GM23338 (cell line): ENCODE measurements at places on chromosomes 2 and 18. TPM values are rescaled to one million over a fixed set of nuclear protein-coding genes. Genes with fewer than 3 reads are reported as not detected.

- H3K27ac ChIP-seq = no peak overlapping the region
- no peak overlapping the region for H3K4me3 ChIP-seq
- H3K36me3 ChIP-seq = no peaks in the 10 kb centered on the region
- no peaks in the 10 kb centered on the region for H3K4me1 ChIP-seq
- no peaks in the 10 kb centered on the region for H3K27me3 ChIP-seq
These were observed 156.1 kb downstream of the ANTXR1 start for GRCh38 chr2:69168950-69169654.

GRCh38 chr2:163213661-163214081 is 375.1 kb upstream of the KCNH7 start:
- H3K36me3 ChIP-seq = no peaks in the 10 kb centered on the region
- H3K27me3 ChIP-seq = no peaks in the 10 kb centered on the region
- no peak overlapping the region for H3K27ac ChIP-seq
- DNase-seq = no peak
- no peak overlapping the region for H3K4me3 ChIP-seq

- H3K4me1 ChIP-seq = no peaks in the 10 kb centered on the region
- H3K27ac ChIP-seq = no peak overlapping the region
- DNase-seq = no peak
- no peaks in the 10 kb centered on the region for H3K36me3 ChIP-seq
These were observed 19.2 kb upstream of the TANK start for GRCh38 chr2:161141033-161141432.

- no peaks in the 10 kb centered on the region for H3K36me3 ChIP-seq
- no peak overlapping the region for H3K27ac ChIP-seq
These were observed 172.0 kb upstream of the SPOPL start for GRCh38 chr2:138329591-138329990.

DNA sequence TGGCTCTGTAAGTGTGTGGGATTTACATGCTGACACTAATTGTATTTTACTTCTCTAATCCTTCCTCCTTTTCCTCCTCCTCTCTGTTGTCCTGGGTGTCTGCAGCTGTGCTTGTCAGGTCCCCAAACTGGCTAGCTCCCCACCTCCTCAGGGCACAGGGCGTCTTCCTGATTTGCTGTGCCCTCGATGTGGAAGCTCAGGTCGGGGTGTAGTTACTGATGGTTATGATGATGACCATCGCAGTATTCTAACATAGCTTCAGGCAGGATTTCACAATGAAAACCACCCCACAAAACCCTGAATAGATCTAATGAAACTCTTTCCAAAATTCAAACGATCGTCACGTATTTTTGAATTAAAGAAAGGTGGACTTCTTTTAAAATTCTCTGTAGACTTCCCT is 428.4 kb downstream of the TGIF1 start:
- H3K27ac ChIP-seq = no peak overlapping the region
- no peak overlapping the region for H3K4me3 ChIP-seq
- H3K36me3 ChIP-seq = no peaks in the 10 kb centered on the region
- H3K4me1 ChIP-seq = peaks cover 10% of the 10 kb centered on the region; the same call in 1 of the 2 replicates

- H3K27me3 ChIP-seq = no peaks in the 10 kb centered on the region
- no peak overlapping the region for H3K4me3 ChIP-seq
- H3K36me3 ChIP-seq = peaks cover 4% of the 10 kb centered on the region
- H3K4me1 ChIP-seq = peaks cover 11% of the 10 kb centered on the region
These were observed 126.2 kb upstream of the EML6 start for GRCh38 chr2:54597153-54597848.

DNA sequence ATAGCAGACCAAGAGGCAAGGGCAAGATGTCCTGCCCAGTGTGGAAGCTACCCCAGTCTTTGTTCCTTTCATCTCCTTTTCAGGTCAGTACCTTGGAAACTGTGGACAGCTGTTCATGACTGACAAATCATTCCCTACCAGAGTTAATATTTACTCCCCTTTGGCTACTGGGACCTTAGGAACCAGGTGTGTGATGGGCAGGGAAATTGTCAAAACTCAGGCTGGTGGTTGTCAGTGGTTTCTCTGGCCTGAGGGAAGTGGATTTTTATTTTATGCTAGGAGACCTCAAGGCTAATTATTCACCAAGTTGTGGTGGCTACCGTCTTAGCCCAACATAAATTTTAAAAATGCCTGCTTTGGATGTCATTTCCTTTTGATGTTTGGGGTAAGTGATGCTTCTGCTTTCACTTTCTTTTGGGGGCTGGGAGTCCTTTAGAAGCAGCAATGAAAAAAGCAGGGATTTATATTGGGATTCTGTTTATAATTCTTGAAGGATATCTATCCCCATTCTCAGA is 119.3 kb downstream of the SETBP1 start:
- H3K27ac ChIP-seq = no peak overlapping the region
- DNase-seq = no peak
- no peaks in the 10 kb centered on the region for H3K36me3 ChIP-seq
- no peaks in the 10 kb centered on the region for H3K27me3 ChIP-seq
- peaks cover 9% of the 10 kb centered on the region; the same call in 1 of the 2 replicates for H3K4me1 ChIP-seq
- H3K4me3 ChIP-seq = no peak overlapping the region

KIAA2012 gene
- 0.03 TPM in 1 of 2 replicates, not detected in the other for total RNA-seq

TNFAIP6 gene
- total RNA-seq = 2.9 and 3.2 TPM in 2 replicates

SP110 gene
- 1.1 and 2.3 TPM in 2 replicates for total RNA-seq

KCNG3 gene
- 33.8 and 36.2 TPM in 2 replicates for total RNA-seq

PER2 gene
- 4.6 TPM in 2 replicates for total RNA-seq
